ENCODE measurements at places on chromosomes 5 and 9. TPM values are rescaled to one million over a fixed set of nuclear protein-coding genes. Genes with fewer than 3 reads are reported as not detected.

GRCh38 chr5:5139336-5139776 is 774 bp upstream of the ADAMTS16 start:
- peak overlapping the region; percentile 32 for H3K4me3 ChIP-seq
- H3K36me3 ChIP-seq, result no peaks in the 10 kb centered on the region
- H3K27ac ChIP-seq, result no peak overlapping the region
- peak; percentile 5 for DNase-seq
- H3K4me1 ChIP-seq, result no peaks in the 10 kb centered on the region
- peaks cover 21% of the 10 kb centered on the region for H3K27me3 ChIP-seq

DNA sequence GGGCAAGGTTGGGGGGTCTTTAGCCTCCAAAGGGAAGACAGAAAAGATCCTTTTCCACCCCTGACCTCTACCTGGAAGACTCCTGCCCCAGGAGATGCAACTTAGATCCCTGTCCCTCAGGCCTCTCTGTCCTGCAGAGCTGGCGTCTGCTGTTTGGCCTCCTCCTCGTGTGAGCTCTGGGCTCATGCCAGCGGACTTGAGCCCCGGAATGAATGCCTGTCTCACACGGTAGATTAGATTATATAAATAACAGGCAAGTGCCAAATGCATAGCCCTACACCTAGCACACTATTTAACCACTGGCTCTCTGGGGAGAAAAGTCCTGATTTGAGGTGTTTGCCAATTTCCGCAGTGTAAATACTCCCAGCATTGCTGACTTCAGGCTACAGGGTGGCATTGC is 1.4 kb upstream of the WNK2 start:
- H3K27ac ChIP-seq, result no peak overlapping the region
- no peak for DNase-seq
- H3K36me3 ChIP-seq, result no peaks in the 10 kb centered on the region
- no peak overlapping the region for H3K4me3 ChIP-seq
- peaks cover 30% of the 10 kb centered on the region for H3K27me3 ChIP-seq

GRCh38 chr5:67490543-67491321 is 294.1 kb upstream of the CD180 start:
- H3K36me3 ChIP-seq, result no peaks in the 10 kb centered on the region
- DNase-seq, result no peak
- H3K27ac ChIP-seq, result no peak overlapping the region

Gene GPR150
- 0.25 TPM for polyA plus RNA-seq

Measured in GM23248 (cell line).